ENCODE measurements at places on chromosomes 7 and 10.

GRCh38 chr7:137404660-137405317, 61.3 kb upstream of the PTN start:
- no peak for DNase-seq

GRCh38 chr10:59090817-59091622, 85.4 kb upstream of the PHYHIPL start:
- DNase-seq: no peak

GRCh38 chr10:79381804-79382221, 34.5 kb downstream of the PPIF start:
- DNase-seq: no peak

- DNase-seq: no peak
These were observed 30.7 kb downstream of the MTPN start for GRCh38 chr7:135946289-135947055.

- DNase-seq: no peak
These were observed 31.9 kb downstream of the DUSP5 start for GRCh38 chr10:110529596-110530011.

DNA sequence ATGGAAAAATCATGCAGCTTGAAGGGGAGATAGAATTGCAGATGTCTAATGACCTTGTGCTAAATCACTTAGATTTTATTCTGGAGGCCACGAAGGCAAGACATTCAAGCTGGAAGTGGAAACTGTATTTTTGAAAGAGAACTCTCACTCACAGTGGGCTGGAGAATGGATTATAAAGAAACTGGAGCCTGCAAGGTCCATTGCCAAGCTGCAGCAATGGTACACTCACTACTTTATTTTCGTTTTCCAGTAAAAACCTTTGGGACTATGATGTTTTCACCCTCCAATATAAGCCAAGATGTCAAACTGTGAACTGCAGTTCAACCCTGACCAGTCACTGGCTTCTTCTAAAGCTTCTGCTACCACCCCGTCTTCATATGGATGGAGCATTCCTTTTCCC, 62.0 kb downstream of the SKIDA1 start:
- no peak for DNase-seq

DNA sequence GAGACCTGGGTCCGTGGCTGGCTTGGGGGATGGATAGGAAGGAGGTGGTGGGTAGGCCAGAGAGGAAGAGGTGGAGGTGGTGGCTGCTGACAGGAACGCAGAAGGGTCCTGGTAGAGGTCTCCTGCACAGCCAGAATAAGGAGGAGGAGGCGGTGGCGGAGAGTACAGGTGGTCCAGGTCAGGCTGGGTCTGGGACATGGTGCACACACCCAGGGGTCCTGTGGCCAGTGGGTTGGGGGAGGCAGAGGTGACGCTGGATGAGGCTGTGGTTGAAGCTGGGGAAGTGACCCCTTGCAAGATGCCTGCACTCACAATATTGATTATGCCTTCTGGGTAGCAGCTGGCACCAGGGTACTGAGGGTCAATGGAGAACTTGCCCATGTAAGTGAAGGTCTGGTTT, 2.2 kb downstream of the EGR2 start:
- DNase-seq: no peak

- DNase-seq: peak; percentile 78
These were observed 320.4 kb upstream of the SP8 start for GRCh38 chr7:21107101-21107500.

DNA sequence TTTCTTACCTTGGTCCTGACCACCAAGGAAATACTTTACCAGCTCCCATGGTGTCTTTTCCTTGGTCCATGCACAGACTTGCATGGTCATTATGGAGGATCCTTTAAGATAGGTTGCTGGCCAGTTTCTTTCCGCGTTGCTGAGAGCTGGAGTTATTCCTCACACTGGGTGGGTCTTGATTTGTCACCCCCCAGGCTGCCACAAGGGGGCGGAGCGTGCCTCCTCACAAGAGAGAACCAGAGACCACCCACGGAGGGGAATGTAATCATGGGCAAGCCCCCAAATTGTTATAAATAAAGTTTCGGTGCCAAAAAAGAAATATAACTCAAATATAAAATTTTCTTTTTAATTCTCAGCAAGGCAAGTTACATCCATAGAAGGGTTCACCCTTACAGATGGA, 10.5 kb upstream of the TRIM24 start:
- DNase-seq: peak; percentile 5

DNA sequence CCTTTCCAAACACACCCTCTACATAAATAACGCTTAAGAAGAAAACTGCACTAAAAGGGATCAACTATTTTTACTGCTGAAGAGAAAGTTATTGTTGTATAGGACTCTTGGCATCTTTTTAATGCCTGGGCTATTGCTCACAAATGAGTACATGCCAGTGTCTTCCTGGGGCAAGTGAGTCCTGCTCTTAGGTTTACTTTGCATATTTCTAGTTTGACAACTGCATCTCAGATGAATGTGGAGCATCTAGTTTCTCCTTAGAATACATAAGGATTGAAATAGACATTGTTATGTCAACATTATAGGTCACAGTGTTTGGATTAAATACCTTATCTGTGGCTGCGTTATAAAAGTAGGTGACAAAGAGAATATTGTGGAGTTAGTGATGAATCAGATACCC, 44.5 kb downstream of the PSMC2 start:
- no peak for DNase-seq

GRCh38 chr7:155483868-155484325, 26.0 kb downstream of the EN2 start:
- peak; percentile 60 for DNase-seq

- DNase-seq: no peak
These were observed 8.1 kb downstream of the FAM131B start for GRCh38 chr7:143354376-143354775.

- DNase-seq: peak; percentile 72
These were observed at the start of gene CCNY for GRCh38 chr10:35336084-35336831. CCNY (plus strand) TSS chr10:35336509; CDS start chr10:35337054, 545 bp downstream.
